Tibial nerve (tissue), 4 donors: ENCODE measurements at places on chromosomes 3 and 15. TPM values are rescaled to one million over a fixed set of nuclear protein-coding genes. Genes with fewer than 3 reads are reported as not detected.
A peak's percentile ranks its signal among the peaks of the same experiment; 100 is the strongest.

- DNase-seq: no peak
- no peak overlapping the region for H3K4me3 ChIP-seq
- H3K27me3 ChIP-seq: no peaks in the 10 kb centered on the region
- no peak overlapping the region for H3K27ac ChIP-seq
- no peaks in the 10 kb centered on the region for H3K36me3 ChIP-seq
These were observed 278.5 kb downstream of the PLOD2 start for GRCh38 chr3:145882436-145882835.

DNA sequence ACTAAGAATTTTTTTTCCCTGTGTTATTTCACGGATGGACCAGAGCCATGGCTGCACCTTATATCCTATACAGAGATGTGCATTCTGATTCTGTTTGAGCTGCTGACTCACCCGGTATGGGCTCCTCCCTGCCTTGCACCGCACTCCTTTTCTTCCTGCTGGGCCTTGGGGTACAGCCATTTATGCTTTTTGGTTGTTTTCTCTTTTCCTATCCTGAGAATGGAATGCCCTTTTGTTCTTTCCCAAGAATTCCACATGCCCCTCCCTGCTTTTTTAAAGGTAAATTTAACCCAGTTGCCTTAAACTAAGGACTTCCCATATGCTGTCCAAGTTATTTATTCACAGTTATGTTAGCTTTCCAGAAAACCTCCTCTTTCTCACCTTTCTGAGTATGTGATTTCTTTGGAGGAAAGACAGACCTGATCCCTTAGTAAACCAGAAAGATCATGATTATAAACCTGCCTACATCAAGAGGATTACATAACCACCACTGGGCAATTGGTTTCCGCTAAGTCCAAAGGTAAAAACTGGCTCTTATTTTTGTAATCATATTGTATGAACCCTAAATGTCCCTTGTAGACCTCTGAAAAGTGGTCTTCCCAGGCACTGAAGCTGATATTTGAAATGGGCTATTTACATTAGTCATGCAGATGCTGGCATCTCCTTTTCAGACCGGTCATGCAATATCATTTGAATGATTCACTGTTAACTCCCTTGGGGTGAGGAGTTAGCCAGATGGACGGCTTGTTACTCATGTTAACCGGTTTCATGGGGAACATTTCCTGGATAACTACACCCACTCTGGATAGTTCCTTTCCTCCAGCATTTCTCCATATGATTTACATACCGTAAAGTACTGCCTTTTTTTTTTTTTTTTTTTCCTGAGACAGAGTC lies 45.5 kb downstream of the TMOD3 start:
- no peaks in the 10 kb centered on the region for H3K27me3 ChIP-seq
- peaks cover 35% of the 10 kb centered on the region for H3K4me1 ChIP-seq
- no peak for DNase-seq
- peaks cover 27% of the 10 kb centered on the region for H3K36me3 ChIP-seq
- H3K4me3 ChIP-seq: no peak overlapping the region

GRCh38 chr3:12840591-12841148 lies 695 bp downstream of the RPL32 start:
- H3K36me3 ChIP-seq: peaks cover 4% of the 10 kb centered on the region
- DNase-seq: no peak
- peaks cover 14% of the 10 kb centered on the region for H3K4me1 ChIP-seq
- H3K27ac ChIP-seq: peak overlapping the region; percentile 87
- no peaks in the 10 kb centered on the region for H3K27me3 ChIP-seq

DNA sequence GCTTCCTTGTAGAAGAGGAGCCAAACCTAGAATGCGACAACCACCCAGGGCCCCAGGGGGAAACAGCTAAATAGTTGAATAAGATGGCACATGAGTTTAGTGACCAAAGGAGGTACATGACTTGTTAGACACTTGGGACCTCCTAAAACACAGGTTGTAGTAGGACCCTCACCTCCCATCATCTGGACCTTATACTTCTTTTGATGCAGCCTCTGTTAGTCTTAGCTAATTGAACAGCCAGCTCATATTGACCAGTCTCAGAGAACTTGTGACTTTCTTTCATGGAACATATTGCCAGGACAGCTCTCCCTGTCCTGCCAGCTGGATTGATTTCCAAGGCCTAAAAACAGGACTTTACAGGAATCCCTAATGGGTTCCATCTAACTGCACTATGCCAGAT lies 45.0 kb downstream of the SPSB4 start:
- no peaks in the 10 kb centered on the region for H3K36me3 ChIP-seq
- H3K27ac ChIP-seq: no peak overlapping the region
- no peak for DNase-seq
- H3K27me3 ChIP-seq: no peaks in the 10 kb centered on the region
- no peaks in the 10 kb centered on the region for H3K4me1 ChIP-seq
- H3K4me3 ChIP-seq: no peak overlapping the region

DNA sequence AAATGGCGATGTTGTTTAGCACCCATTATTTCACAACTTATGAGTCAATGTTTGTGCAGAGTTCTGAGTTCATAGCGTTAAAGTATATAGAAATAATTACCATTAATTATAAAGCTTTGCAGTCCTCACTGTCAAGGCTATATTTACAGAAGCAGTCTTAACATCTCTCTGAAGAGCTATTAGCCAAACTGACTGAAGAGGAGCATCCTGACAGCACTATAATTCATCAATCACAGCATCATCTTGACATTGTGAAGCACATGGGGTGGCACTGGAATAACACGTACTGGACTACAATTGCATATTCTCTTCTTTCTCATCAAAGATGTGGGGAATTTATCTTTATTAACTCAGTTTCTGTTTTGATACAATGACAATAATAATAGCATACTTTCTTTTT lies 260.6 kb upstream of the MME start:
- no peaks in the 10 kb centered on the region for H3K4me1 ChIP-seq
- H3K36me3 ChIP-seq: no peaks in the 10 kb centered on the region
- no peaks in the 10 kb centered on the region for H3K27me3 ChIP-seq
- H3K4me3 ChIP-seq: no peak overlapping the region
- no peak for DNase-seq

DNA sequence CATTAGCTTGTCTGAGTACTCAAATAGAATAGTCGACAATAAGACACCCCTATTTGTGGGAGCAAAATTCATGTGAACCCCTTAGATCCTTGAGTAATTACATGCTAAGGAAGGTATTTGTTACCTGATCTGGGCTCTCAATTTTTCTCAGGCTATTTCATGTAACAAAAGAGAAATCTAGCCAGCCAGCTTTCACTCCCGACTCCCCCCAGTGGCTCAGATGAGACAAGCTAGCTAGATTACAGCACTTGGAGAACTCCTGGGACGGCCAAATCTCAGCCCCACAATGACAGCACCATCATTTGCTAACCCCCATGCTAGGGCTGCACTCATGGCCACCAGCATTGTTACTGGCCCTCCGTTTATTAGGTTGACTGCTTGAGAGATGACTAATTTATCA lies 41.3 kb downstream of the GLDN start:
- no peak overlapping the region for H3K27ac ChIP-seq
- no peaks in the 10 kb centered on the region for H3K36me3 ChIP-seq
- peaks cover 11% of the 10 kb centered on the region for H3K4me1 ChIP-seq
- peak; percentile 36 for DNase-seq

DNA sequence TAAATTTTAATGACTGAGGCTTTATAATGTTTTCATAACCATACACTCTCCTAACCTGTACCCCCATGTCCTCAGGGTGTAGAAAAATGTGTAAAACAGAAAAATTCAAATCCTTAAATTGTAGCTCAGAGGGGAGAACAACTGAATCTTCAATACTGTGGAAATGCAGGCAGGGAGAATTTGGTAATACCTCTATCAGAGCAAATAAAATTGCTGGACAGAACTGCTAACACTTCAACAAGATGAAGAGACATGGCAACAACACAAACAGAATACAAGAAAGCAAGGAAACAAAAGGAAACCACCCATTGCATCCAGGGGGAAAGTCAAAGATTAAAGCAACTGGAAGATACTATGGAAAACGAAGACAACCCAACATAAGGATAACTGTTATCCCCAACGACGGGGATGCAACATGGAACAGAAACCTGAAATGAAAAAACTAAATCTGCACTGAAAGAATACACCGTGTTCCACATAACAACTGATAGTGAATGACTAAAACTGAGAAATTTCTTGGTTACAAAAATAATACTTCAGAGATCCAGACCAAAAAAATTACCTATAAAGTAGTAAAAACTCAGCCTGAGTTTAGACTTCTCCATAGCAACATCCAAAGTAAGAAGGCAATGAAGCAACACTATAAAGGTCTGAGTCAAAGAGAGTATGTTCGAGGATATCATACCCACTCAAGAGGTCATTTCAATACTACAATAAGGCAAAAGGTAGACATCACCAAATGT lies 48.5 kb downstream of the HACD2 start:
- H3K4me3 ChIP-seq: no peak overlapping the region
- H3K4me1 ChIP-seq: no peaks in the 10 kb centered on the region
- no peaks in the 10 kb centered on the region for H3K27me3 ChIP-seq

DNA sequence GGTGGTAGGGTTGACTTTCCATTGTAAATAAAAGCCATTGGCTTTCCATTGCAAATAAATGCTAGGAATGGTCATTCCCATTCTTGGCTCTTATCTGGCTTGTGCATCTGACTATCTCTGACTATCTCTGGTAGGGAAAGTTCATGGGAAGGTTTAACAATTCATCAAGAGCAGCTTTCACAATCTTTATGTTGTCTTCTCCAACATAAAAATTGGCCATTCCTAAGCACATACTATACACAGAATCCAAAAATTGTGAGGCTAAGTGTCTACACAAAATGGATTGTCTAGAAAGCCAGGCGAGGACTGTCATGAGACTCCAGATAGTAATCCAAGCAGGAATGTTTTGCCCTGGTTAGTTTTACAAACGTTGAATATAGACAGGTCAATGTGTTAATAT lies 54.4 kb upstream of the WNT5A start:
- H3K4me1 ChIP-seq: no peaks in the 10 kb centered on the region
- no peak overlapping the region for H3K27ac ChIP-seq
- no peaks in the 10 kb centered on the region for H3K27me3 ChIP-seq
- DNase-seq: no peak
- no peaks in the 10 kb centered on the region for H3K36me3 ChIP-seq

DNA sequence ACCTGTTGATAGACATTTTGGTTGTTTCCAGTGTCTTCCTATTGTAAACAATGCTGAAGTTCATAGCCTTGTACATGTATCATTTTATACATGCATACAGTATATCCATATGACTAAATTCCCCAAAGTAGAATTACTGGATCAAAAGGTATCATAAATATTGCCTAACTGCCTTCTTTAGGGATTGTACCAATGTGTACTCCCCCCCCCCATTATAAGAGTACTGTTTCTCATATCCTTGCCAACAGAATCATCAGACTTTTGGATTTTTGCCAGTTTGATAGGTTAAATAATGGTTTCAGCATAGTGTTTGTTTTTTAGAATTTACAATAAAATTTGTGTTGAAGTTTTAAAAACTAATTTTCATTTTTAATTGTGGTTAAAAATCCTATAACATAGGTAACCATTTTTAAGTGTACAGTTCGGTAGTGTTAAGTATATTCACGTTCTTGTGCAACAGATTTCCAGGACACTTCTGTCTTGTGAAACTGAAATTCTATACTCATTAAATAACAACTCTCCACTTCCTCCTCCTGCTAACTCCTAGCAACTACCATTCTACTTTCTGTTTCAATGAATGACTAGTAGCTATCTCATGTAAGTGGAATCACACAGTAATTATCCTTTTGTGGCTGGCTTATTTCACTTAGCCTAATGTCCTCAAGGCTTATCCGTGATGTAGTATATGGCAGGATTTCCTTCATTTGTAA lies 30.8 kb upstream of the MAP3K13 start:
- H3K27ac ChIP-seq: no peak overlapping the region
- DNase-seq: no peak
- H3K36me3 ChIP-seq: no peaks in the 10 kb centered on the region
- no peak overlapping the region for H3K4me3 ChIP-seq
- no peaks in the 10 kb centered on the region for H3K4me1 ChIP-seq
- H3K27me3 ChIP-seq: no peaks in the 10 kb centered on the region

DNA sequence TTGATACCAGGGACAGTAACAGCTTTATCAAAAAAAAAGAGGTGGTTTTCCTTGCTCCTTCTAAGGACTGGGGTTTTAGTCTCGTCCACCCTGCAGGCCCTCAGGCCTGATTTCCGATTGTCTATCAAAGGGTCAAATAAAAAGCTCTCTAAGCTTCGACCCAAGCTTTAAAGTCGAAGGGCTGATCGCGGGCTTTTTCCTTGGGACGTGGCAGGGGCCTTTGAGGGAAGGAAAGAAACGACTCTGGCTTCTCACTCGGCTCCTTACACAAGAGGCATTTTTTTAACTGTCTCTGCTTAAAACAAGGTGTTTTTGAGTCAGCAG lies 354 bp upstream of the KLHL24 start:
- peaks cover 6% of the 10 kb centered on the region for H3K4me1 ChIP-seq
- H3K36me3 ChIP-seq: no peaks in the 10 kb centered on the region
- peak overlapping the region; percentile 99 for H3K27ac ChIP-seq
- no peaks in the 10 kb centered on the region for H3K27me3 ChIP-seq
- H3K4me3 ChIP-seq: peak overlapping the region; percentile 97

Gene KBTBD8
- total RNA-seq: 0.20 TPM

- H3K27ac ChIP-seq: no peak overlapping the region
- DNase-seq: no peak
- H3K36me3 ChIP-seq: no peaks in the 10 kb centered on the region
- no peak overlapping the region for H3K4me3 ChIP-seq
- no peaks in the 10 kb centered on the region for H3K4me1 ChIP-seq
These were observed 15.0 kb downstream of the STIMATE start for GRCh38 chr3:52882377-52882776.

- H3K27ac ChIP-seq: no peak overlapping the region
- DNase-seq: no peak
- no peak overlapping the region for H3K4me3 ChIP-seq
- no peaks in the 10 kb centered on the region for H3K4me1 ChIP-seq
- peaks cover 5% of the 10 kb centered on the region for H3K27me3 ChIP-seq
- no peaks in the 10 kb centered on the region for H3K36me3 ChIP-seq
These were observed 39.5 kb downstream of the MFSD1 start for GRCh38 chr3:158841387-158841786.

- DNase-seq: no peak
- no peaks in the 10 kb centered on the region for H3K36me3 ChIP-seq
- no peak overlapping the region for H3K27ac ChIP-seq
- no peaks in the 10 kb centered on the region for H3K27me3 ChIP-seq
- H3K4me1 ChIP-seq: peaks cover 22% of the 10 kb centered on the region
These were observed 57.6 kb upstream of the TNFSF10 start for GRCh38 chr3:172580680-172581401.

GRCh38 chr3:49611291-49611690 lies 57.0 kb downstream of the BSN start:
- no peaks in the 10 kb centered on the region for H3K27me3 ChIP-seq
- no peaks in the 10 kb centered on the region for H3K4me1 ChIP-seq
- no peak for DNase-seq
- H3K27ac ChIP-seq: no peak overlapping the region
